Activated CD4-positive, alpha-beta memory T cell treated with anti-CD3 and anti-CD28 coated beads, Interleukin-2, amount 10 ng/mL, durations not matched to agents 7 days and 5 days (primary cell): ENCODE measurements at places on chromosomes 3 and 15.

DNA sequence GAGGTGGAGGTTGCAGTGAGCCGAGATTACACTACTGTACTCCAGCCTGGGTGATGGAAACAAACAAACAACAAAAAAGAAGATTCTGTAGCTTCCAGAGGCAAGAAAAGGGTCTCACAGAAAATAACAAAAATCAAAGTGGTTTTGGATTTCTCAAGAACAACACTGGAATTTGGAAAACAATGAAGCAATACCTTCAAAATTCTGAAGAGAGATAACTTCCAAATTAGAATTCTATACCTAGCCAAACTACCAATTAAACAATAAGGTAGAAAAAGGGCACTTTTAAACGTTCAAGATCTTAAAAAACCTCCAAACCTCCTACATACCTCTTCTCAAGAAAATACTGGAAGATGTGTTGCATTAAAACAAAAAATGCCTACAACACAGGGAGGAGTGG lies 4.9 kb upstream of the CDCP1 start:
- DNase-seq = no peak
- peaks cover 3% of the 10 kb centered on the region for H3K4me1 ChIP-seq
- H3K36me3 ChIP-seq = peaks cover 15% of the 10 kb centered on the region
- peaks cover 56% of the 10 kb centered on the region for H3K27me3 ChIP-seq

DNA sequence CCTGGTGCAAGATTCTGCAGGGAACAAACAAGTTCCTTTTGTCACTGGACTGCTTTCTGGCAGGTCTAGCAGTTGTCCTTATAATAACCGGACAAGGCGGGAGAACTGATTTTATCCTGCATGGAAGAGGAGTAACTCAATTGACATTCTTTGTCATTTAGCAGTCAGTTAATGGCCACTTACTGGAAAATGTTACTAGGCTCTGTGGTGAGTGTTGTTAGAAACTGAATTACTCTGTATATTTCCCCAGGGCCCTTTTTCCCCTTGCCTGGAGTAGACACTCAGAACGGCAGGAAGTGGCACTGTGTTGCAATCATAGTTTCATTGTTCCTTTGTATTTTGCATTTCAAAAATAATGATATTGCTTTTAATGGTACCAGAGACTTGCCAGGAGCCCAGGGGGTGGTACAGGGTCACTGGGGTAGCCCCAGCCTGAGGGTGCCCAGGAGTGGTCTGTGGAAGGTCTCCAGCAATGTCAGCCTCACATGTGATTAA lies 318.6 kb upstream of the LRRFIP2 start:
- H3K4me1 ChIP-seq = no peaks in the 10 kb centered on the region
- no peak for DNase-seq
- peaks cover 20% of the 10 kb centered on the region for H3K27me3 ChIP-seq
- H3K27ac ChIP-seq = no peak overlapping the region

GRCh38 chr15:41891226-41891625 lies 2.6 kb downstream of the SPTBN5 start:
- no peak overlapping the region for H3K27ac ChIP-seq
- H3K4me1 ChIP-seq = peaks cover 62% of the 10 kb centered on the region
- H3K27me3 ChIP-seq = no peaks in the 10 kb centered on the region

- peaks cover 26% of the 10 kb centered on the region for H3K27me3 ChIP-seq
- no peaks in the 10 kb centered on the region for H3K36me3 ChIP-seq
- H3K27ac ChIP-seq = no peak overlapping the region
- no peak for DNase-seq
- H3K4me1 ChIP-seq = peaks cover 2% of the 10 kb centered on the region
Measured at GRCh38 chr3:14793126-14793857, 25.5 kb upstream of the FGD5 start.

DNA sequence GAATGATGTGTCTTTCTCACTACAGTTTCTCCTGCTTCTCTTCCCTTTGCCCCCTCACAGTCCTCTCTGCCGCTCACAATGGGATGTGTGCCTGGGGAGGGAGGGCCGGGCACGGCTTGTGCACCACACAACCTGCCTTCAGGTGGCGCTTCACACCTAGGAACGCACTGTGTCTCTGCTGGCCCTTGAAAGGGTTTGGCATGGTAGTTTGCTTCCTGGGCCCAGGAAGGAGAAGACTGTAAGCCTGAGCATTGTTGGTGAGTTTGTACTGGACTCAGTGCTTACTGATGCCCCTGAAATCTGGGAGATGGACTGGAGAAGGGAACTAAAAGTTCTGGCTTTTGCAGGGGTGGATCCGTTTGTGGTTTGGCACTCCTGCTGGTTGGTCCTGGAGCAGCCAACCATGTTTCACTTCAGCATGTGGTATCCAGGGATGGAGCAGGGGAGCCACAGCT lies 9.2 kb downstream of the ALPK3 start:
- no peaks in the 10 kb centered on the region for H3K36me3 ChIP-seq
- no peak overlapping the region for H3K4me3 ChIP-seq
- DNase-seq = no peak
- H3K4me1 ChIP-seq = no peaks in the 10 kb centered on the region
- H3K27me3 ChIP-seq = peaks cover 8% of the 10 kb centered on the region
- no peak overlapping the region for H3K27ac ChIP-seq

- no peaks in the 10 kb centered on the region for H3K36me3 ChIP-seq
- H3K4me3 ChIP-seq = peak overlapping the region; percentile 32
- H3K4me1 ChIP-seq = peaks cover 22% of the 10 kb centered on the region
- no peaks in the 10 kb centered on the region for H3K27me3 ChIP-seq
Measured at GRCh38 chr15:100330221-100330620, 11.6 kb downstream of the ADAMTS17 start.

- H3K27me3 ChIP-seq = no peaks in the 10 kb centered on the region
- H3K27ac ChIP-seq = no peak overlapping the region
- DNase-seq = no peak
- no peak overlapping the region for H3K4me3 ChIP-seq
- no peaks in the 10 kb centered on the region for H3K36me3 ChIP-seq
Measured at GRCh38 chr3:5754602-5755001, 567.1 kb downstream of the EDEM1 start.

GRCh38 chr15:83747050-83747717 lies 93.3 kb downstream of the ADAMTSL3 start:
- no peak overlapping the region for H3K27ac ChIP-seq
- no peaks in the 10 kb centered on the region for H3K27me3 ChIP-seq
- no peak overlapping the region for H3K4me3 ChIP-seq
- no peak for DNase-seq
- H3K36me3 ChIP-seq = no peaks in the 10 kb centered on the region

DNA sequence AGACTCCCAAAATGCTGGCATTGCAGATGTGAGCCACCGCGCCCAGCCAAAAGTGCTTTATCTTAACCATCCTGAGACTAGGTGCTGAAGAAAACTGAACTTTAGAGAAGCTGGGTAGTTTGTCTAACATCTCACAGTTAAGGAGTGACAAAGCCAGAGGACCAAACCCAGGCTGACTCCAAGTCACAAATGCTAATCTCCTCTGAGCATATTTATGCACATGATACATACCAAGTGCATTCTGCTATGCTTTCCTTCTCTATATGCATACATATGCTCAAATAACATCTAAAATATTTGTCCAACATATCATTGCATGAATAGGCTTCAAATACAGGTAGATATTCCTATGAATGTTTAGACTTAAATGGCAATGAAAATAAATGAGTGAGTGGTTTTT lies 256.9 kb downstream of the CTNNB1 start:
- H3K27me3 ChIP-seq = no peaks in the 10 kb centered on the region
- no peaks in the 10 kb centered on the region for H3K36me3 ChIP-seq
- no peak overlapping the region for H3K4me3 ChIP-seq
- DNase-seq = no peak
- no peaks in the 10 kb centered on the region for H3K4me1 ChIP-seq
- no peak overlapping the region for H3K27ac ChIP-seq

DNA sequence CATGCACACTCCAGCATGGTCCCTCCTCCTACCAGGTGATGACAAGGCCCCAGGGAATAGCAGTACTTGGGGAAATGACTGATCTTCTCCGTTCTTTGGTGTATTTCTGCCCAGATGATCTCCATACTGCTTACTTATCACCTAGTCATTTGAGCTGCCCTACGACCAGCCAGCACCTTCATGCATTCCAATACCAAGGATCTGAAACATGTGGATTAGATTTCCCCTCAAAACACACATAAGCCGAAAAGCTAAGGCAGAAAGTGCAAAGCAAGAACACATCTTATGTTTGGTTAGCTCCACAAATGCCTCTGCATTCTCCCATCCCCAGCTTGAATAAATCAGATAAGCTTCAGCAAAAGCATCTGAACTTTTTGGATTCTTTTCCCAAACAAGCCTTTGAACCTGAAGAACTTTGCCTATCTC lies 64.8 kb upstream of the BCL6 start:
- DNase-seq = no peak
- peaks cover 18% of the 10 kb centered on the region for H3K36me3 ChIP-seq
- no peaks in the 10 kb centered on the region for H3K27me3 ChIP-seq
- peaks cover 36% of the 10 kb centered on the region for H3K4me1 ChIP-seq
- H3K27ac ChIP-seq = no peak overlapping the region

GRCh38 chr3:60169755-60170154 lies 1081.5 kb downstream of the FHIT start:
- no peaks in the 10 kb centered on the region for H3K36me3 ChIP-seq
- DNase-seq = no peak
- no peak overlapping the region for H3K4me3 ChIP-seq
- no peaks in the 10 kb centered on the region for H3K27me3 ChIP-seq
- no peaks in the 10 kb centered on the region for H3K4me1 ChIP-seq

- DNase-seq = no peak
- H3K27me3 ChIP-seq = peaks cover 1% of the 10 kb centered on the region
- H3K27ac ChIP-seq = no peak overlapping the region
- H3K36me3 ChIP-seq = no peaks in the 10 kb centered on the region
- H3K4me1 ChIP-seq = no peaks in the 10 kb centered on the region
Measured at GRCh38 chr3:8441969-8442559, 59.6 kb upstream of the LMCD1 start.

GRCh38 chr15:68814596-68814995 lies 6.1 kb downstream of the ANP32A start:
- no peak for DNase-seq
- H3K36me3 ChIP-seq = peaks cover 38% of the 10 kb centered on the region
- H3K4me3 ChIP-seq = no peak overlapping the region
- H3K27ac ChIP-seq = no peak overlapping the region
- no peaks in the 10 kb centered on the region for H3K27me3 ChIP-seq

GRCh38 chr3:41346698-41347270 lies 147.5 kb downstream of the CTNNB1 start:
- H3K36me3 ChIP-seq = no peaks in the 10 kb centered on the region
- H3K27me3 ChIP-seq = no peaks in the 10 kb centered on the region
- H3K4me1 ChIP-seq = peaks cover 1% of the 10 kb centered on the region
- no peak overlapping the region for H3K4me3 ChIP-seq

GRCh38 chr3:61239871-61240270 lies 11.4 kb downstream of the FHIT start:
- no peaks in the 10 kb centered on the region for H3K4me1 ChIP-seq
- no peak overlapping the region for H3K27ac ChIP-seq
- DNase-seq = no peak
- no peak overlapping the region for H3K4me3 ChIP-seq

GRCh38 chr3:169945313-169945712 lies 21.3 kb upstream of the SEC62 start:
- peaks cover 7% of the 10 kb centered on the region for H3K27me3 ChIP-seq
- no peaks in the 10 kb centered on the region for H3K36me3 ChIP-seq
- H3K4me3 ChIP-seq = no peak overlapping the region
- H3K4me1 ChIP-seq = peaks cover 9% of the 10 kb centered on the region
- DNase-seq = peak; percentile 32
- no peak overlapping the region for H3K27ac ChIP-seq

GRCh38 chr3:15796331-15796730 lies 1.4 kb downstream of the ANKRD28 start:
- peak overlapping the region; percentile 97 for H3K27ac ChIP-seq
- H3K27me3 ChIP-seq = no peaks in the 10 kb centered on the region
- no peak for DNase-seq
- H3K4me1 ChIP-seq = peaks cover 76% of the 10 kb centered on the region
- peaks cover 30% of the 10 kb centered on the region for H3K36me3 ChIP-seq

GRCh38 chr3:98885851-98886250 lies 15.6 kb downstream of the DCBLD2 start:
- no peak for DNase-seq
- H3K4me1 ChIP-seq = no peaks in the 10 kb centered on the region
- no peak overlapping the region for H3K4me3 ChIP-seq
- H3K27me3 ChIP-seq = peaks cover 3% of the 10 kb centered on the region
- no peak overlapping the region for H3K27ac ChIP-seq
- H3K36me3 ChIP-seq = no peaks in the 10 kb centered on the region

GRCh38 chr15:48437178-48437577 lies 105.9 kb downstream of the DUT start:
- H3K27me3 ChIP-seq = no peaks in the 10 kb centered on the region
- H3K27ac ChIP-seq = no peak overlapping the region
- no peak for DNase-seq
- H3K36me3 ChIP-seq = no peaks in the 10 kb centered on the region
- H3K4me1 ChIP-seq = peaks cover 5% of the 10 kb centered on the region
- no peak overlapping the region for H3K4me3 ChIP-seq

GRCh38 chr3:53789459-53789858 lies 56.8 kb downstream of the CHDH start:
- no peak overlapping the region for H3K4me3 ChIP-seq
- no peak overlapping the region for H3K27ac ChIP-seq
- peaks cover 31% of the 10 kb centered on the region for H3K27me3 ChIP-seq
- no peaks in the 10 kb centered on the region for H3K4me1 ChIP-seq
- DNase-seq = no peak
